ENCODE measurements at places on chromosomes 2 and 18.

GRCh38 chr2:3512086-3512485, 7.2 kb downstream of the ADI1 start:
- DNase-seq = no peak

DNA sequence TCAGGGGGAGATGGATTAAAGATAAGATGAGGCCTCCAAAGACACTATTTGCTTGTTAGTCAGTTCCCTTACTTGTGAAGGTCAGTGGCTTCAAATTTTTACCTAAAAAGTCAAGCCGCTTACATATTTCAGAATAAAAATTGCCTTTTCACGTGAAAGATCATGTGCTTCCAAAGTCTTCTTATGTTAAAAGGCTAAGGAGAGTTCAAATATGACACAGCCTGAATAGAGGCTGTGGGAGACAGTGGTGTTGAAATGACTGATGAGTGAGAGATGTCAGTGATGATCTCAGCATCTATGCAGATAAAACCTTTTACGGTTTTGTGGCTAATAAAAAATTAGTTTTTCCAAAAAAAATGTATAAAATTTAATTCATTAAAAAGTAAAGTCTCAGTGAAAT, 40.5 kb downstream of the UPP2 start:
- no peak for DNase-seq

DNA sequence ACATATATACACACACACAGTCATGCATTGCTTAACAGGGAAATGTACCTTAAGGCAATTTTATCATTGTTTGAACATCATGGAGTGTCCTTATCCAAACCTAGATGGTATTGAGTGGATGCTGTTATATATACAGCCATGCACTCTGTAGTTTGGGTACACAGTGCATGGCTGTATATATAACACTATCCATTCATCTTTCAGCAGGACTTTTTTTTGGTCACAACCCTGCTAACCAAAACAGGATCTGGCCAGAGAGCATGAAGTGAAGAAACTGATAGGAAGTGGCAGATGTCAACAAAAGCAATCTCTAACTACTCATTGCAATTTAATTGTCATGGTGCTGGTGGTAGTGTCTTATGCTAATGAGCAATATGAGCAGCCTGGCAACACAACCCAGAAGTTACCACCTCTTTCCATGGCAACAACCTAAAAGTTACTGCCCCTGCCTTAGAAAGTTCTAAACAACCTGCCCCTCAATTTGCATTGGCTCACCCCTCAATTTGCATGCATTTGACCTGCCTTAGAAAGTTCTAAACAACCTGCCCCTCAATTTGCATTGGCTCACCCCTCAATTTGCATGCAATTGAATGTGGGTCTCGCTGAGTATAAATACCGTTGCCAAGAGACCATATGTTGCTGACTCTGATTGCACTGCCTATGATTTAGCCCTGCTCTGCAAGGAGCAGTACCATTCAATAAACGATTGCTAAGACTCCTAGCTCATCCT, 434.9 kb downstream of the DSEL start:
- DNase-seq = no peak

GRCh38 chr2:44838116-44838790, 103.2 kb upstream of the SIX3 start:
- no peak for DNase-seq
